ENCODE measurements at places on chromosomes 2 and 18.

DNA sequence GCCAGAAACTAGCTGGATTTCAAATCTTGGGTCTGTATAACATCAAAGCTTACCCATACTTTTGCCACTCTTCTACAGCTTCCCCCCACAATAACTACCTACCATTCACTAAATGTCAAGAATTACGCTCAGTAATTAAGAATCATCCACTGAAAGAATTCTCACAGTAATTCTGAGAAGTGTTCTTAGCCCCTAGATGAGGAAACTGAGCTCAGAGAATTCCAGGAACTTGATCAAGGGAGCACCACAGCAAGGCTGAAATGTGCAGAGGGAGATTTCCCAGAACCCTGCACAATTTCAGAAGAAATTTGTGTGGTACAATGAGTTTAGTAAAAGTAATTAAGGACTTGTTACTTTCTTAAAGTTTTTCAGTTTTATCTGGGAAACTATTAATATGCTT lies 194.5 kb upstream of the STK17B start:
- no peak for DNase-seq

DNA sequence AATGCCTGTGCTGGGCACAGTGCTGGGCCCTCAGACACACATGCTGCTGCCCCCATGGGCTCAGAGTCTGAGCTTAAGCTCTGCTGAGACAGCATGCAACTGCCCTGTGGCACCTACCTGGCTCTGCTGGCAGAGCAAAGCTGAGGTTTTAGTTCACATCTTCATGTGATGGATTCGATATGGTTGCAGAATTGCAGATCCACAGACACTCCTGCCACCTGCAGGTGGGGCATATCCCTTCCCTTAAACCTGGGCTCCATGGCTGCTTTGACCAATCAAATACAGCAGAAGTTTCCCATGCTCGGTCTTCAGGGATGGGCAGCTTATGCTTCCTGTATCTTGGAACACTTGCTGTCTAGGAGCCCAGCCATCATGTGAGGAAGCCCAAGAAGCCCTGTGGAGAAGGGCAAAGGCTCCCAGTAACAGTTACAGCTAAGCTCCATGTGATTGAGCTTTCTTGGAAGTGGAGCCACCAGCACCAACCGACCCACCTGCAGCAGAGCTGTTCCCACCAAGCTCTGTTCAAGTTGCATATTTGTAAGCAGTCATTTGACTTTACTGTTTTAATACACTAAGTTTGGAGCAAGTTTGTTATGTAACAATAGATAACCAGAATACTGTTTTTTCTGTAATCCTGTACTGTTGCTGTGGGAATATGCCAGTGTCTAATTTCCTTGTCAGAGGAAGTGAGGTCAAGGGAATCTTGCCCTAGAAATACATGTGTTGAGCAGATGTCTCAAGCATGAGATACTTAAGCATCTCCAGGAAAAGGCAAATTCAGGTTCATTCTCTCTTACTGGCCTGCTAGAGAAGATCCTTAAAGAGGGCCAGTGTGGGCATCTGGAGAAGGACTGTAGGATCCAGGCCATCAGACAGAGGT lies 79.3 kb downstream of the SH3RF3 start:
- no peak for DNase-seq

- DNase-seq = no peak
These were observed 465 bp upstream of the PLEKHA3 start for GRCh38 chr2:178479758-178480226.

- no peak for DNase-seq
These were observed 74.0 kb upstream of the FZD7 start for GRCh38 chr2:201959626-201960025.

- no peak for DNase-seq
These were observed 80.1 kb upstream of the SPOPL start for GRCh38 chr2:138421315-138421970.

- no peak for DNase-seq
These were observed 56.5 kb downstream of the ANKRD12 start for GRCh38 chr18:9193031-9193430.

- DNase-seq = no peak
These were observed 82.0 kb upstream of the TTC39C start for GRCh38 chr18:23932385-23933067.

GRCh38 chr18:63162271-63163014 lies 157.1 kb downstream of the BCL2 start:
- DNase-seq = no peak

DNA sequence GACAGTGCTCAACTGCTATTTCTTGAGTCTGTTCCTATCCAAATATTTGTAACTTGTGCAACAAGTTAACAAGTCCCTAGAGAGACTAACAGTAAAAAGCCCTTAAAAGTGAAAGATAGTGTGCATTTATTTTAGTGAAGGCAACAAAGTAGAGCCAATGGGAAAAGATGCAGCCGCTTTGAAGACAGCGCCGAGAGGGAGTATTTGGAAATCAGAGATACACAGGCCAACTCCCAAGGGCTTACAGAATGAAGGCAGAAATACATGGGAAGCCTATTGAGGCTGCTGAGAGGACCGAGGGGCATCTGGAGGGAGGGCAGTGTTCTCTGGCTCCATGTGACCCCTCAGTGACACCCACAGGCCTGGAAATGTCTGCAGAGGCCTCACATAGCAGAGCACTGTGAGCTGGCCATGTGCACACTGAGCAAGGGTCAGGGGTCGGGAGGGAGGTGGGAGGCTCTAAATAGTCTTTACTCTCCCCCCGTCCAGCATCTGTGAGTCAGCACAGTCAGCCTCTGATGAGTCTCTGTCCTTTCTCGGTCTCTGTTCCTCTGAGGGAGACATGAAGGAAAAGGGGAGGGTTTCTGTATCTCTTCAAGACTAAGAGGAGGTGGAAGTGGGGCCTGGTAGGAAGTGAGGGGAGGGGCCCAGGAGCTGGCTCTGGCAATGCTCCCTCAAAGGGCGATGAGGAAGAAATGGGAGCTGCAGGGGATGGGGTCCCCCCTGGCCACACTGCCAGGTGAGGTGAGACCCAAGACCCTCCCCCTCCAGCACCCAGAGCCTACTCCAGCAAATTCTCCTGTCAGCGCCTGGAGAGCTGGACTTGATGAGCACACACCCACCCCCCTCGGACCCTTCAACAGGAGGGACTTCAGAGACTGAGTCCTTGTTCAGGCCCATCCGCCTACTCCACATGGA lies 133.6 kb downstream of the SP3 start:
- no peak for DNase-seq

DNA sequence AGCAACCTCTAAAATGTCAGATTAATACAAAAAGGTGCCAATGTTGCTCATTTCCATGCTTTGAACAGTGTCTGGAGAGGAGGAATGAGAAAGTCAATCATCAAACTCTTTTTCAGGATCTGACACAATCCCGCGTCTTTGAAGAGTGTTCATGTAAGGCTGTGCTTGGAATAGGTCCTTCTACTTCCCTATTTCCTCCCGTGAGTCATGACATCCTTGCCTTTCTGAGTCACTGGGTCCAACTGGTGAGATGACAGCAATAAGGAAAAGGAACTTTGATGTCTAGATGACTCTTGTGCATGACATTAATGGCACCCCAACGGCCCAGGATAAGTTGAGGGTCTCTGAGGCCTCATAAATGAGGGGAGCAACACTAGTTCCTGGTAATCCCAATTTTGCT lies 109.0 kb upstream of the CELF4 start:
- DNase-seq = no peak

- DNase-seq = no peak
These were observed 197.4 kb downstream of the VAPA start for GRCh38 chr18:10111191-10111590.

DNA sequence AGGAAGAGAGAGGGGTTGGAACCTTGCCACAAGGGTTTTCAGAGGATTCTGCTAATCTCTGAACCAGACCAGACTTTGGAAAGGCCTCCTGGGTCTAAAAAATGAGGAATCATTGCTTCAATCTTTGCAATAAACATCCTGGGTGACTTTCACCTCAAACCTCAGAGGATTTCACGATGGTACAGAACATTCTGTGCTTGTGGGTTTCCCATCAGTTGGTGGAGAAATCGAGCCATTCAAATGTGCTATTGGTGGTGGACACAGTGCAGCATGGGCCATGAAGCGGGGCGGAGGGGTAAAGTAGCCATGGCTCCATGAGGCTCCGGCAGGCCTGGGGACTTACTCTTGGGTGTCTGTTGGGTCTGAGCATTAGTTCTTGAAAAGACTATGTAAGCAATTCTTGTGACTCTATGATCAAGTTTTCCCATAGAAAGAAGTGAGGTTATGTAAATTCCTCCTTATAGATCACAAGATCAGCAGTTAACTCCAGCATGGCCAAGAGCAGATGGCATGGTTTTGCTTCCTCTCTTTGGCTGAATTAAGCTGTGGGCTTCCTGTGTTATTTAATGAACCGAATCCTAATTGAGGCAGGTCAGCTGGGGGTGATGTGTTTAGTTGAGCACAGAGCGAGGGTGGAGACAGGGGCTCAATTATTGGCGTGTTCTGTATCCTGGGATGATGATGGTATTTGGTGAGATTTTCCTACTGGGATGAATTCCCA lies 1.9 kb upstream of the IL1R2 start:
- no peak for DNase-seq

DNA sequence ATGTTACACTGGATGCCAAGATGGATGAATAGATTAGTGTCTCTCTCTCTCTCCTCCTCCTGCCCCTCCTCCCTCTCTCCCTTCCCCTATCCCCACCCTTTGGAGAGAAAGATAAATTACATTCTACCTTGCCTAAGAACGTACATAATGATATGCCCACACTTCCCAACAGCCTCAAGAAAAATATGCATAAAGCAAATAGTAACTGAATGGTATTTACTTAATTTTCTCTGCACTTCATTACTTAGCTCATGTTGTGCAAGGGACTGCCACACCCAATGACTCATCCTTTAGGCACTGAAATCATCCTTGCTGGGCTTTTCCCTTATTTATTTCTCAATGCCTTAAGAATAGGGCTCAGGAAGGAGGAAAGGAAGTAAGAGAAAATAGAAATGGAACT lies 137.3 kb upstream of the PID1 start:
- DNase-seq = no peak

- no peak for DNase-seq
These were observed 62.5 kb upstream of the RAPGEF4 start for GRCh38 chr2:172673056-172673683.

- DNase-seq = no peak
These were observed 60.9 kb upstream of the ACAA2 start for GRCh38 chr18:49874238-49874637.

DNA sequence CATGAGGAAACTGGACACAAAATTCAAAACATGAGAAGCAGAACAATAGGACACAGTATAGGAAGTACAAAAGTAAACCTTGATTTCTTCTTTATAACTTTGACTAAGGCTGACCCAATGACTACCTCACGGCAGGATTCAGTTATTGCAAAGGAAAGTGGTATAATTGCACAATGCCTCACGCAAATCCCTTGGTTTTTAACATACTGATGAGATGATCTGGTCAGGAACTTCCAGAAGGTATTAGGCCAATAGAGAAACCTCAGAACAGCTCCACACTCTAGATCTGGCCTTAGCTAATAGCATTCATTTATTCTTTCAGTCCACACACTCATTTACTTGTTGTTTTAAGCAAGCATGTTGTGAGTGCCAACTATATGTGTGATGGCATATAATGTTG lies 1526.9 kb upstream of the ACVR2A start:
- DNase-seq = no peak

DNA sequence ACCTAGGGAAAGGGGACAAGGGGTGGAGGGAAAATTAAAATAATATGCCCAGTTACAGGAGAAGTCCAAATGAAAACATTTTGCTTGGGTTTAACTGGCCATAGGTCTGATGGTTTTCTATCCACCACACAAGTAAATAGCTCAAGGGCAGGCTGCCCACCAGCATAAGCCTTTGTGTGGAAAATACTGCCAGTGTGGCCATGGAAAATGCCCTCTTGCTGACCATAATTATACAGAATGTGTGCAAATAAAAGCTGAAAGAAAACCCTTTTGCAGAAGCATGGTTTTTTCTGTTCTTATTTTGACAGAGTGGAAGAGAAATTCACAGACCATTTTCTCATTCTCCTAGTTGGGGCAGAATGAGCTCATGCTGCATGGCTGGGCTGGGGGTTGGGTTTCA lies 111.3 kb upstream of the SIX2 start:
- no peak for DNase-seq

DNA sequence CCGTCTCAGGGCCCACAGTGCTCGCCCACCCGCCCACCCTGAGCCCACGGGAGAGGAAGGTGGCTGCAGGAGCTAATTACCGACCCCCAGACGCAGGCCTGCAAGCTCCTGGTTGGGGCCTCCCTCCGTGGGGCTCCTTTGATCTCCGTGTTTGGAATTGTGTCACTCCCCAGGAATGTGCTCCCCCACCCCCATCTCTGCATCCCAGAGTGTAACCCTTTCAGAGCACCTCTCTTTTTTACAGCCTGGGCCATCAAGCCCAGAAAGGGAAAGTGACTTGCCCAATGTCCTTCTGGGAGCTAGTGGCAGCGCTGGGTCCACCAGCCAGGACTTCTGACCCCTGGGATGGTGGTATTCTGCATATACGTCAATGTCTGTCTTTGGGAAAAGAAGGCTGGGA lies 335.1 kb downstream of the CYRIA start:
- no peak for DNase-seq

DNA sequence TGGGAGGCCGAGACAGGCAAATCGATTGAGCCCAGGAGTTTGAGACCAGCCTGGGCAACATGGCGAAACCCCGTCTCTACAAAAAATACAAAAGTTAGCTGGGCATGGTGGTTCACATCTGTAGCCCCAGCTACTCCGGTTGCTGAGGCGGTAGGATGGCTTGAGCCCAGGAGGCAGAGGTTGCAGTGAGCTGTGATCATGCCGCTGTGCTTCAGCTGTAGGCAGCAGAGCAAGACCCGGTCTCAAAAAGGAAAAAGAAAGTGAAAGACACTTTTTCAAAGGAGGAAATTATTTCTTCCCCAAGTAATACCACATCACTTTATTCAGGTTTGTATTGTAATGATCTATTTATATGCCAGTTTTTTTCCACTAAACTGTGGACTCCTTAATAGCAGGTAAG lies 35.7 kb upstream of the TAF4B start:
- DNase-seq = no peak

- no peak for DNase-seq
These were observed 21.0 kb upstream of the EDAR start for GRCh38 chr2:109009920-109010610.

- DNase-seq = no peak
These were observed 94.8 kb downstream of the PPP1R1C start for GRCh38 chr2:182080493-182080892.

DNA sequence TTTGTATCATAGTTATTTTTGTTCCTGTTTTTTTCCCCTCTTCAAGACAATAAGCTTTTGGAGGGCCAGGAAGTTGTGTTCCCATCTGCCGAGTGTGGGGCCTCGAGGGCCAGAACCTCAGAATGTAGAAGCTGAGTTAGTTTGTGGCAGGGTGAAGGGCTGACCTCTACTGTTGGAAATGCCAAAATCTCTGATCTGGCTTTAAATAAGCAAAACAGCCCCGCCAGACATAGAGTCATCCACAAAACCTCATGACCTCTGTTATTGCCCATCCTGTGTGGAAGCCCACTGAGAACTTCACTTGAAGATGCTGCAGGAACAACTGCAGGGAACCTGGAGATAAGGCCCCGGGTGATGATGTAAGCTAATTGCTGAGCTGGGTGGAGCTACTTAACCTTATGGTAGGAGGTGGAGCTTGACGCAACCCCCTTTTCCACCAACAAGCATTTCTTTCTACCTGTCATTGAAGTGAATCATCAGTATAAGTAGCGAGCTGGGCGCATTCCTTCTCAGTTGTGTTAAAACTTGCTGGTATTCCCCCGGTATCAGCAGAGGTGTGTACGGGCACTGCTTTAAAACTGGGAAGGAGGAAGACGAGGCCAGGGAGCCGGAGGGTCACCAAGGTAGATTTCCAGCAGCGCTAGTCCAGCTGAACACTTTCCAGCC lies 177.2 kb downstream of the NEDD4L start:
- DNase-seq = no peak

All from NCI-H526 treated with DMSO at 0.1 percent for 48 hours (cell line).